ENCODE measurements at places on chromosomes 1 and 21.

- no peak for DNase-seq
These were observed 498.7 kb upstream of the NFIA start for GRCh38 chr1:60583696-60584095.

GRCh38 chr1:116172666-116173065, 61.5 kb downstream of the MAB21L3 start:
- no peak for DNase-seq

GRCh38 chr1:178324003-178324402, 172.8 kb downstream of the CLEC20A start:
- no peak for DNase-seq

GRCh38 chr1:245710961-245711903, 556.4 kb downstream of the KIF26B start:
- peak; percentile 12 for DNase-seq

GRCh38 chr1:109274533-109275476, 8.1 kb downstream of the PSRC1 start:
- DNase-seq: no peak

DNA sequence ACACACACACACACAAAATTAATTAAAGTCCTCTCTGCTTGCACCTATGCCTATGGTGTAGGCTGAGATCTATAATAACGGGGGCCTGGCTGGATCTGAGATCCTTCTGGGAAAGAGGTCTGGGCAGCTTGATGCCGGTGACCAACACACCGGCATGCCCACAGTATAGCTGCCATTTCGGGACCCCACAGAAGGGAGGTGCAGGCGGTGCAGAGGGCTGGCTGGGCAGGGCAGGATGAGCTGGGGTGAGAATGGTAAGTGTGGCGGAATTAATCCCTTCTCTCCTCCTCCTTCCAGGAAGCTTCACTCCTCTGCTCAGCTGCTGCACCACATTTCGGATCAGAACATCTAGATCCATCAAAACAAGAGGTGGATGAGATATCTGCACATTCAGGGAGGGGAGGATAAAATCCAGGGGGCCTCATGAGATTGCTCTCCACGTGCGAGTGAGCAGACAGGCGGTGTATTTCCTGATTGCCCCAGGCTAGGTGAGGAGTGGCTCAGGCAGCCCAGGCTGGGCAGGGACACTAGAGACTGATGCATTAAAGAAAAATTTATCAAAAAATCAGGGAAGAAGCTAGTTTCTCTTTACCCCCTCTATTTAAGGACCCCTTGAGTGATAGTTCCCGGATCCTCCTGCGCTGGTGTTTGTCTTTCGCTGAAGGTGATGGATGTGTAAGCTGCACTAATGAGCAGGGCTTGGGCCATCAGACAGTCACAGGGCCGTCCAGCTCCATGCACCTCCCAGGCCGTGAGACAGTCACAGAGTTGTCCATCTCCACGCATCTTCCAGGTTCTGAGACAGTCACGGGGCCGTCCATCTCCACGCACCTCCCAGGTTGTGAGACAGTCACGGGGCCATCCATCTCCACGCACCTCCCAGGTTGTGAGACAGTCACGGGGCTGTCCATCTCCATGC, 449.9 kb downstream of the PTPRU start:
- no peak for DNase-seq

GRCh38 chr1:94463765-94464330, 45.7 kb downstream of the ABCD3 start:
- DNase-seq: peak; percentile 54

DNA sequence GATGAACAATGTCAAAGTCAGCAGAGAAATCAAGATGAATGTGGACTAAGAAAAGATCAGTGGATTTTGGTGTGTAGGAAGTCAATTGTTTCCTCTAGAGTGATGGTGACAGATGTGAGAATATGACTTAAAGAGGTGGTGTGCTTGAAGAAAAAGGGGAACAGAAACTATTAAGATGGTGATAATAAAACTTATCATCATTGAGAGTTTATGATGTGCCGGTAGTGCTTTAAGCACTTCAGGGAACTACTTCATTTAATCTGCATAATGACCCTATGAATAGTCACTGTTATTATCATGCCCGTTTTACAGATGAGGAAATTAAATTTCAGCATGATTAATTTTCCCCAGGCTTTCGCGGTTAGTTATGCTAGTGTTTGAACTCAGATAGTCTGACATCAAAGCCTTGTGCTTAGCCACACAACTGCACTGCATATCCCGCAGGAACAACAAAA, 246.9 kb upstream of the LRRC7 start:
- DNase-seq: no peak

GRCh38 chr1:166040202-166040997, 126.4 kb downstream of the FAM78B start:
- no peak for DNase-seq

DNA sequence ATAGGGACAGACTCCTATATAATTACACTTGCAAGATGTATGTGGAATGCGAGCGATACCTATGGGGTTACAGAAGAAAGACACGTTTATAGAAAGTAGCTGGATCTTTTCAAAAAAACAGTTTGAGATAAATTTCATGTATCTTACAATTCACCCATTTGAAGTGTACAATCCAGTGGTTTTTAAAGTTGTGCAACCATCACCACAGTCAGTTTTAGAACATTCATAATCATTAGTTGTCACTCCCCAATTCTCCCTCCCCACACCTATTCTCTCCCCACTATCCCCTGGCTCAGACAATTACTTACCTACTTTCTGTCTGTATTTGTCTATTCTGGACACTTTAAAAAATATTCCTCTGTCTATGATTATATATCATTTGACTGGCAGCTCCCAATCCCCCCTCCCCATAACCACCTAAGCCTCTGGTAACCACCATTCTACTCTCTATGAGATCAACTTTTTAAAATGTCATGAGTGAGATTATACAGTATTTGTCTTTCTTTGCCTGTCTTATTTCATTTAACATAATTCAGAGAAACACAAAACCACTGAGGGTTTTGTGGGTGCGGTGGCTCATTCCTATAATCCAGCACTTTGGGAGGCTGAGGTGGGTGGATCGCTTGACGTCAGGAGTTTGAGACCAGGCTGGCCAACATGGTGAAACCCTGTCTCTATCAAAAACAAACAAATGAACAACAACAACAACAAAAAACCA, 39.1 kb downstream of the MRPS6 start:
- no peak for DNase-seq

- DNase-seq: peak; percentile 44
These were observed 15.5 kb downstream of the SLC2A1 start for GRCh38 chr1:42943166-42943565.

GRCh38 chr1:237270353-237270752, 228.4 kb downstream of the RYR2 start:
- no peak for DNase-seq

- DNase-seq: peak; percentile 41
These were observed 178.1 kb upstream of the RUNX1 start for GRCh38 chr21:35226968-35227744.

- no peak for DNase-seq
These were observed 288.9 kb downstream of the TM2D1 start for GRCh38 chr1:61436016-61436415.

- peak; percentile 83 for DNase-seq
These were observed 4.2 kb upstream of the SIPA1L2 start for GRCh38 chr1:232634096-232634495.

DNA sequence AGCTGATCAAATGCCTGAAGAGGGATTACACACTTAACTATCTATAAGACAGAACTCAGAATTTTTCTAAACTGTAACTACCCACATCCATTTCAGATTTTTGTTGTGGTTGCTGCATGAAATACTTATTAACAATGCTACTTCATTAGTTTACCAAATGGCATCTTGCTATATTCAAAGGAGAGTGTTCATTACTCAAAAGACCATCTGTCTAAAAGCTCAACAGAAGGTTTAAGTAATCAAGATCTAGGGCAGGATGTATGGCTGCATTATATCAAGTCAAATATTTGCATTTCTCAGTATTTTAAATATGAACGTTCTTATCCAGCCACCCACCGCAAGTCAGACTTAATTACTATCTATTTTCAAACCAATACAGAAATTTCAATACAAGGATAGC, 79.9 kb downstream of the SIPA1L2 start:
- no peak for DNase-seq

GRCh38 chr1:115056395-115056798, 26.8 kb downstream of the TSHB start:
- peak; percentile 68 for DNase-seq

GRCh38 chr1:53259932-53260331, 21.6 kb upstream of the MAGOH start:
- DNase-seq: no peak

DNA sequence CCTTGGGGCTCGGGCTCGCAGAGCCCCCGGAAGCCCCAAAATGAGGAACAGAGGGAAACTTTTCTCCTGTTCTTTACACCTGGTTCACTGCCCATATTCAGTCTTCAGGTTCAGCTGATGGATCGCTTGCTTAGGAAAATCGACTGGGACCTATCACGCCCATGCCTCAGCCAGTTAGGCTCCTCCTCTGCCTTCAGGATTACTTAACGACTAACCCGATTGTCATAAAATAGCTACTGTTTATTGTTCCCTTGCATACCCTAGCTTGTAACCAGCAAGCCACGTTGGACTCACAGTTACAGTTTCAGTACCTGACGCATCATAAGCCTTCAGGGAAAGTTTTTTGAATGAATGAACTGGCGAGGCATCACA, 692 bp downstream of the TARDBP start:
- no peak for DNase-seq

- DNase-seq: peak; percentile 56
These were observed 17.6 kb downstream of the SLC2A1 start for GRCh38 chr1:42940851-42941639.

DNA sequence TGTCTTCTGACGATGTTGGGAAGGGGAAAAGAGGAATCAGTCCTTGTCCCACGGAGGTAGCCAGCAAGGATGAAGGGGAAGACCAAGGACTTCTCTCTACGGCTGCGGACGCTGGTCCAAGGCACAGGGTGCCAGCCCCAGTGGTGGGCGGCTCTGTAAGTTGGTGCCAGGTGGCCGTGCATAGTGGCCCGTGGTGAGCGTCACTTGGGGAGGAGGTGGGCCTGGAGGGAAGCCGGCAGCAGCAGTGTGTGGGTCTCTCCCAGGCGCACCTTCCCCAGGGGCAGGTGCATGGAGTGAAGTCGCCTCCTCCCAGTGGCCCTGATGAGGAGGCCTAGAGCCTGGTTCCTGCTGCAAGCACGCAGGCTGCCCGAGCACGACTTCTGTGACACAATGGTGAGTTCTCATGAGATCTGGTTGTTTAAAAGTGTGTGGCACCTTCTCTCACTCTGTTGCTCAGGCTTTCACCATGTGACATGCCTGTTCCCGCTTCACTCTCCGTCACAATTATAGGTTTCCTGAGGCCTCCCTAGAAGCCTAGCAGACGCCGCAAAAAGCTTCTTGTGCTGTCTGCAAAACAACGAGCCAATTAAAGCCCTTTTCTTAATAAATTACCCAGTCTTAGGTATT, 43.6 kb upstream of the TIAM1 start:
- DNase-seq: no peak

- peak; percentile 69 for DNase-seq
These were observed 56.1 kb downstream of the HIVEP3 start for GRCh38 chr1:41862384-41863221.

DNA sequence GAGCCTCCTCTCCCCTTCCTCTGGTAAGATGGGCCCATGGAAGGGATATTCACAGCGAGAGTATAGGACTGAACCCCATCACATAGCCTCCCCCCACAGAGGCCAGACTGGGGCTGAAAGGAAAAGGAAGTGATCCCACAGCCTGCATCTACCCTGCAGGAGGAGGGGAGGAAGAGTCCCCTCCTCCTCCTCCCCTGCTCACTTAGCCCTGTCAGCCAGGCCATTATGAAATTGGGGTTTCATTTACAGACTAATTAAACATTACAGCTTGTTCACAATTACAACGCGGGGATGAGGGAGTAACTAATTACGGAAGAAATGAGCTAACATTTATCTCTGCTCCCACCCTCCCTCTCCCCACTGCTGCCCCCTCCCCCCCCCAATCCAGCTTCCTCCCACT, 25.4 kb downstream of the DMAP1 start:
- no peak for DNase-seq

DNA sequence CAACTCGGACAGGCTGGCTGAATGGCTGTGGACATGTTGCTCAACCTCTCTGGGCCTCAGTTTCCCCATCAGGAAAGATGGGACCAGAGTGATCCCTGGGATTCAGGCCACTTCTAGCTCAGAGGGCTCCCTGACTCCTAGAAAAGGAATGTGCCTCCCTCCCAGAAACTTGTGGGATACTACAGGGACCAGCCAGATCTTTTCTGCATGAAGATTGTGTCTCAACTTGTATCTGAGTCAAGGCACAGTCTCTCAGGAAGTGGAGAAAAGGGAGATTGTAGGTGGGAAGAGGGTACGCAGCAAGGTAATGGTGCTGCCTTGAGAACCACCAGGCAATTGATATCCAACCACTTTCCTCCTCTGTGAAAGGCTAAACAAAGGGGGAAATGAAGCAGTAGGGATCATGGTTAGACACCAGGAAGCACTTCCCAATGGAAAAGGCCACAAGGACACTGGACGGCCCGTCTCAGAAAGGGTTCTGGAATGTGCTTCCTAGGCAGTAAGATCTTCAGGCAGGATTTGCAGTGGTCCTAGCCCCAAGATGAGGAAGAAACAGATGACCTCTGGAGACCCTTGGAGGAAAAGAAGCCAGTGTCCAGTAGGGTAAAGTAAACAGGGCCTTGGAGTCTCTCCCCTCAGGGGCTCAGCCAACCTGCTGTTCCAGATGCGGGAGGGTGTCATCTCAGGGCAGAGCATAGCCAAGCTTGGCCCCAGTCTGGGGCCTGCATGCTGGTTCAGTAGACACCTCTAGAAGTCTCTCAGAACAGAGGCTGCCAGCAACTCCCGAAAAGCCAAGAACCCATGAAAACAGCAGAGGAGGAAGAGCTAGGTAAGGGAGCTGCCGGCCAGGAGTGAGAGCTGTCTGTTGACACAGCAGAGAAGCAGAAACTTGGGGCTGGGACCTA, 16.8 kb downstream of the IFFO2 start:
- no peak for DNase-seq

DNA sequence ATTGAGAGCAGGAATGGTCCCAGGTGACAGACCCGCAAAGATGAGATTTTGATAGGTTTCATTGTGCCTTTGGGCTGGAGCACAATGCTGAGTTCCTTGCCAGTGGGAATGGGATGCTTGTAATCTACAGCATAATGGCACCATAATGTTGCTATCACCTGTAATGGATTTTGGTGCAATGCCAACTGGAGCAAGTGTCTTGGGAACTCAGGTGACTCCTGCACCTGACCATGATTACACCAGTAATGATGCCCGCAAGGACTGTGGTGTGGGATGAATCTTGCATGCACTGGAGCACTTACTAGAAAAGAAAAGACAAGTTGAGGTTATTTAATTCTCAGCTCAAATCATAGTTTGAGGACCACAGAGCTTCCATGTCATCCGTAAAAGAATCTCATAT, 96.7 kb downstream of the PTPRU start:
- DNase-seq: no peak

Measured in suppressor macrophage (primary cell).